Gastroesophageal sphincter (tissue), 4 donors: ENCODE measurements at places on chromosomes 12 and 14. TPM values are rescaled to one million over a fixed set of nuclear protein-coding genes. Genes with fewer than 3 reads are reported as not detected.

Gene KCNK10
- total RNA-seq, result not detected

Gene CLSTN3
- 13.9 TPM for total RNA-seq

Gene KRT82
- not detected for total RNA-seq

Gene INSM2
- not detected for total RNA-seq

Gene TTC6
- total RNA-seq, result 0.31 TPM

Gene MYH6
- total RNA-seq, result not detected

Gene ITPR2
- total RNA-seq, result 63.0 TPM

Gene SYNDIG1L
- 0.47 TPM for total RNA-seq

Gene KRT79
- total RNA-seq, result not detected

Gene TOMM20L
- not detected for total RNA-seq
